ENCODE measurements at places on chromosomes 4 and X.

DNA sequence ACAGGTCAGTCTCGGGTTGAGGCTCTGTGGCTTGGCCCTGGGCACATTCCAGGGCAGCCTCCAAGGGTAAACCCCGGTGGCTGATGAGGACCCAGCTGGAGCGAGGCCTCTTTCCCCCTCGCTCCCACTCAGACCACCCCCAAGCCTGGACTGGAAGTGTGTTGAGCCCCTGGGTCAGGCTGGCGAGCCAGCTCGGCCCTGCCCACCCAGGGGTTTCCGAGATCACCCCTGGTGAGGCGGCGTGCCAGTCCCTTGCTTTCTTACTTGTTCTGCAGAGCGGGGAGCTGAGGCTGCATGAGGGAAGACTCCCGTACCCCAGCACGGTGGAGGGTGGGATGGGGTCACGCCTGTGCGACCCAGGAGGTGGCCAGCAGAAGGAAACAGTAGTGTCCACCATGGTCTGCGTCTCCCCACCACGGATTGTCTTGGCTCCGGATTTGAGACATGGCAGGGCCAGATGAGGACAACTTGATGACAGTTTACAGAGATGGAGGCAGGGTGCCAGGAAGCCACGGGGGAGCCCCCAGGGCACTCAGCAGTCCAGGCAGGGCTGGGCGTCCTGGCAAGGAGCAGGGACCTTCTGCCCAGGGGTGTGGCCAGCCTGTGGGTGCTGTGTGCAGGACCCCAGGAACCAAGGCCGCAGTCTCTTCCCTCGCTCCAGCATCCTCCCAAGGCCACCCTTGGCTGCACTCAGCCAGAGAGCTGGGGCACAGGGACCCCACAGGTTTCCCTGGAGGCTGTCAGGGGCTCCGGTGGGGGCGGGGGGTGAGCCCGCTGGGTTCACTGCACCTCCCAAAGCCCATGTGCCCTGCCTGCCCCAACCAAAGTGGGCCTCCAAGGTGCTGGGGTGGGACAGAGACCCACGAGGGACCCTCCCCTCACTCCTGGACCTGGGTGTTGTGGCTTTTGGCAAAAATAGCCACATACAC is 6.6 kb upstream of the FGFRL1 start:
- DNase-seq, result no peak

- DNase-seq, result no peak
Measured at GRCh38 chr4:142913461-142914030, 67.4 kb upstream of the INPP4B start.

- DNase-seq, result no peak
Measured at GRCh38 chr4:46196086-46196485, 72.2 kb upstream of the GABRG1 start.

DNA sequence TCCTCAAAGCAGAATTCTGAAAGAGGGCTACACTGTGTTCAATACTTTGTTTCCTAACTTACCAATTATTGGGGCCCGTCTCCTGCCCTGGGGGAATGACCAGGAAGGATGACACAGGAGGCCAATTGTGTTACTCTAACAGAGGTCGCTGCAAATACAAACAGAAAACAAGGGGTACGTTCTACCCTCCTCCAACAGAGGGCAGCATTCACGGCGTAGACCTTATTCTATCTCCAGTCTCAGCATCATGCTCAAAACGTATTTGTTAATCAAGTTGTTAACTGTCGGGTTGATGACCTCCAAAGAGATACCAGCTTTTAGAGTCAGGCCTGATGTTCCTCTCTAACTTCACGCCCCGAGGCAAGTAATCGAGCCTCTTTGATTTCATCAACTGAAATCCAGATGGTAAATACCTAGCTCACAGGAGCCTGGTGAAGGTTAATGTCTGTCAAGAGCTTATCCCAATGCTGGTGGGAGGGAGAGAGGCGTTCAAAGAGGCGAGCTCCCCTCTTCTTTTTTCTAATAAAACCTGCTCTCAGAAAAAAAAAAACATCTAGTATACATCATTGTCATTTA is 181.0 kb upstream of the KCNIP4 start:
- DNase-seq, result no peak

- no peak for DNase-seq
Measured at GRCh38 chrX:136762820-136763452, 17.8 kb downstream of the ARHGEF6 start.

GRCh38 chr4:173379929-173380328 is 9.2 kb downstream of the SAP30 start:
- no peak for DNase-seq

GRCh38 chr4:83631066-83631465 is 95.2 kb downstream of the GPAT3 start:
- DNase-seq, result no peak

- no peak for DNase-seq
Measured at GRCh38 chr4:37793562-37793961, 32.9 kb upstream of the PGM2 start.

DNA sequence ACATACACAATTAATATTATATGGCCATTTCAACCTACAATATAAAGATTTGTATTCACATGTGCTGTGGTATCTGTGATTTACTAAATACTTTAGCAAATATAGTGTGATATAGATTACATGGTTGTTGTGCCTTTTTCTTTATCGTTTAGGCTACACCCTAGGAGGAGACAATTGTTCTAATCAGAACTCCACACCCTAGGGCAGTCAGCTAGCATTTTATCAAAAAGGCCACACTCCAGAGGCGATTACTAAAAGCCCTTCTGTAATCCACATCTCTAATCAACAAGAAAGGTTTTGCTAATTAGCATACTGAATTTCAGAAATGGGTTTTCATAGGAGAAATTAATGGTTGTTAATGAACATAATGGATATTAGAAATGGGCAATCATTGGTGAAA is 319.5 kb upstream of the NOCT start:
- DNase-seq, result no peak

DNA sequence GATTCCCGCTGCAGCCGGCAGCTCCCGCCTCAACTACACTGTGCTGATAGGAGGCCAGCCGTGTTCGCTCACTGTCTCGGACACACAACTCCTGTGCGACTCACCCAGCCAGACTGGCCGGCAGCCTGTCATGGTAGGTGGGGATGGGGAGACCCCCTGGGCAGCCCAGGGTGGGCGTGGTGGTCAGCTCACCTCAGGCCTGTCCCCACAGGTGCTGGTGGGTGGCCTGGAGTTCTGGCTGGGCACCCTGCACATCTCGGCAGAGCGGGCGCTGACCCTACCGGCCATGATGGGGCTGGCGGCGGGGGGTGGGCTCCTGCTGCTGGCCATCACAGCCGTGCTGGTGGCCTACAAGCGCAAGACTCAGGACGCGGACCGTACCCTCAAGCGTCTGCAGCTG is 9.5 kb downstream of the PLXNA3 start:
- DNase-seq, result no peak

DNA sequence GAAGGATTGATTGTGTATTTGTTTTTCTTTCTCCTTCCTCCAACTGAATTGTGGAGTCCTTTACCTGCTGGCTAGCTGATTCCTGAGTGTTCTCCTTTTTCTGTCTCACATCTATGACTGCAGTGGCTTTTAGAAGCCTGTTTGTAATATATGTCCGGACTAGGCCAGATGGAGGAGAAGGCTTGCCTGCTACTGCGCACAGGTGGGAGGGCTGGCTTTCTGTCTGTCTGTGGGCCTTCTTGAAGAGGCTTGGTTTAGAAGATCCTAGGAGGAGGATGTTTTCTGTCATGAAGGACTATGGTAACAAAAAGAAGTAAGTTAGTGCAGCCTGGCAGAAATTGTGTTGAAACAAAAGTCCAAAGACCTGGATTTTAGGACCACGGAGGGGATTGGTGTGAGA is 8.5 kb downstream of the PPP1R3F start:
- DNase-seq, result no peak

DNA sequence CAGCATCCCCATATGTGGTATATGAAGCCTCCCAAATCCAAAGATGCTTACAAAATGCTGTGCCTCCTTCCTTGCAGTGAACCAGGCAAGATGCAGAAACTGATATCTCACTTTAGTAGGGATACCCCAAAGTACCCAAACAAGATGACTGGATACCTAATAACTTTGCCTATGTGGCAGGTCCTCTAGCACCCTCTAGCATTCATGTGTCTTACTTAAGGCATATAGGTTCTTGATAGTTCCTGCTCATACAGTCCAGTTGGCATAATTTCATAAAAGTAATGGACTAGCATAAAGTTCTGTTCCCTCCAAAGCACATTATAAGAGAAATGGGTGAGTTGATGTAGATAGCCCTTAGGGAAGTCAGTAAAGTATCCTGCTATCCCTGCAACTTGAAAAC is 36.8 kb upstream of the SPP1 start:
- no peak for DNase-seq

DNA sequence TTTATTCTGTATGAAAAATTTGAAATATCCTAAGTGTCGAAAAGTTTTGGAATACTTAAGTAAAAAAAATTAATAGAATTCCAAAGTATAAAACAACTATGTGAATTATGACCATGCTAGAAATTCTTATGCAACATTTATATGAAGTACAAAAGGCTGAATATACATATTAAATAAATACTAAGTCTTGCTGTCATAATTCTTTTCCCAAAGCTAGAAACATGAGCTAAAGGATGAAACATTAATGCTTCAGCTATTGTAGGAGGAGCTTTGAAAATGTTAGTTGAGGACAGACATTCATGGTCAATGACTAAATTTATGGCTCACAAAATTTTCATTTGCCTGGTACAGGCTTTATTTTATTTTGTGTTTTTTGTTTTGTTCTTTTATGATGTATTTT is 207.3 kb downstream of the GABRB1 start:
- DNase-seq, result no peak

Data from GM12892 (cell line).